CD8-positive, alpha-beta T cell (primary cell): ENCODE measurements at places on chromosomes 4 and X.

GRCh38 chrX:101430457-101431078, 22.5 kb downstream of the HNRNPH2 start:
- DNase-seq = no peak

DNA sequence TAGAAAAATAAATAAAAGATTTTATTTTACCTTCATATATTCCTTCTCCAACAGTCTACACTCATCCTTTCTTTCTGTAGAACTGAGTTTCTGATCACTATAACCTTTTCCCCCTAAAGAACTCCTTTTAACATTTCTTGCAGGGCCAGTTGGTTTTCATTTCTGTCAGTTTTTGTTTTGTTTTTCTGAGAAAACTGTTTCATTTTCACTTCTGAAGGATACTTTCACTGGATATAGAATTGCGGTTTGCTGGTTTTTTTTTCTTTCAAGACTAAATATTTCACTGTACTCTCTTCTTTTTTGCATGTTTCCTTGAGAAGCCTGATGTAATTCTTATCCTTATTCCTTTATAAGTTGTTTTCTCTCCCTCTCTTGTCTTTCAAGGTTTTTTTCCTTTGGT, 90.4 kb upstream of the EOLA2 start:
- no peak for DNase-seq

- no peak for DNase-seq
Observed at GRCh38 chr4:76309939-76310550, 3.5 kb downstream of the STBD1 start.

DNA sequence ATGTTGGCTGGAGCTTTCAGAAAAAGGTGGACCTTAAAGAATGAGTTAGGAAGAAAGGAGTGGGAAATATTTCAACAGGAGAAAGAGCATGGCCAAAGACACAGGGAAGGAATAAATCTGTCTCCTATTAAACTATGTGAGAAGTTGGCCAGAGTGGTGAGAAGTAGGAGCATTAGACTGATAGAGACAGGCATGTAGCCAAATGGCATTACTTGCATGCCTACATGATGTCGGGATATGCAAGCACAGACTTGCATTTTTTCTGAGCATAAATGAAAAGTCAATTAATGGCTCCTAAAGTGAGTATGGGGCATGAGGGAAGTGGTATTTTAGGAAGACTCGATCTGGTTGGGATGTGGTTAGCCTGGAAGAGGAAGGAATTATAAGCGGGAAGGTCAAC, 279.6 kb upstream of the PITX2 start:
- DNase-seq = no peak

DNA sequence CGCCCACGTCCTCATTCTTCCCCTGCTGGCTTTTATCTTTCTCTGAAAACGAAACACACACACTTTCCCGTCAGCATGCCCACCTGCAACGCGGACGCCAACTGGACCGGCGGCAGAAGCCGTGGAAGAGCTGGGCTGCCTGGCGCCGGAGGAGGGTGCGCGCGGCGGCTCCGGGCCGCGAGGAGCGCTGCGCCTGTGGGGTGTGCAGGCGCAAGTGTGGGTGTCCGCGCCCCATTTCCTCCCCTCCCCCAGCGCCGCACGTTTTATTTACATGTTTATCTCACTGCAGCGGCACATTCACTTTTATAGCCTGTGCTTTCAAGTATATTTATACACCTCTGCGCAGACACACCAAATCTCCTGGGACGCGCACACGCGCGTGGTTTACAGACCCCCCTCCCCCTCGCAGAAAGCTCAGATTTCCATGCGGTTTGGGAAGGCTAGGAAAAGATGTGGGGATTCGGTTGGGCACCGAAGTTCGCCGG, 1.5 kb downstream of the PITX2 start:
- DNase-seq = no peak

- no peak for DNase-seq
Observed at GRCh38 chr4:40251366-40251765, 54.5 kb downstream of the RHOH start.
